ENCODE measurements at places on chromosomes 6 and 20.

- DNase-seq = no peak
Measured at GRCh38 chr6:99147206-99147605, 199.5 kb upstream of the FBXL4 start.

DNA sequence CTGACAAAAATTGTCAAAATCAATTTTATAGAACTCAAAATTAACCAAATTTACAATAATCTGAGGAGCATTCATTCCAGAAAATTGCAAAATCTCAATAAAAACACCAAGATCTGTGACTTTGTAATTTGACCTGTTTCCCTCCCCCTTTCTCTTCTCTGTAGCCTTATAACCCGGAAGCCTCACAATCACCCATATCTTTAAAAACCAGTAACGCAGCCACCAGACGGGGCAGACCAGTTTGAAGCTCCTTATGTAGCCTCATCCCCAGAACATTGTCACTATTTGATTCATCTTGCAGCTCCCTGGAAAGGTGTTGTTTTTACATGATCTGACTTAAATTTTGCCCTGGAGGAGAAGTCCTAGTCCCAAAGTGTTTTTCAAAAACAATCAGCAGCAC, 27.5 kb upstream of the TGM6 start:
- no peak for DNase-seq

GRCh38 chr6:8100159-8100854, 2.0 kb downstream of the EEF1E1 start:
- no peak for DNase-seq

DNA sequence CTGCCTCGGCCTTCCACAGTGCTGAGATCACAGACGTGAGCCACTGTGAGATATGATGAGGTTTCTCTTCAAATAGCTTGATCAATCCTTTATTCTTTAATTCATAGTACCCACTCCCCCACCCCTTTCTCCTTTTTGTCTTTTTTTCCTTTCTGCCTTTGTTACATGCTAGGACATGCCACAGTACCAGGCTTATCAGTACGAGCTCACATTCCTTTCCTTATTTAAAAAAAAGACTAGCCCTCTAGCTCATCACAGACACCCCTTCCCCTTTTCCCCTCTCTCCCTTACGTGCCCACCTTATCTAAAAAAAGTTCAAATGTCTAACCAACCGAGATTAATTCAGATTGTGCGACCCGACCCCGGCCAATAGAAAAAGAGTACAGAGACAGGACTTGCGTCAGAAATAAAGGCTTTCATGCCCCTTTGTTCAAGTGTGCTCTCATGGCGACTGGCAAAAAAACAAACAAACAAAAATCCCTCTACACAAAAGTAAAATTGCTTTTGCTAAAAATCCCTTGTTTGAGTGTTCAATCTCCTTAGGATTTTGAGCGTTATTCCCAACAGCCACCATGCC, 49.2 kb downstream of the MRAP2 start:
- no peak for DNase-seq

- DNase-seq = no peak
Measured at GRCh38 chr6:109508166-109508860, 25.3 kb upstream of the ZBTB24 start.

DNA sequence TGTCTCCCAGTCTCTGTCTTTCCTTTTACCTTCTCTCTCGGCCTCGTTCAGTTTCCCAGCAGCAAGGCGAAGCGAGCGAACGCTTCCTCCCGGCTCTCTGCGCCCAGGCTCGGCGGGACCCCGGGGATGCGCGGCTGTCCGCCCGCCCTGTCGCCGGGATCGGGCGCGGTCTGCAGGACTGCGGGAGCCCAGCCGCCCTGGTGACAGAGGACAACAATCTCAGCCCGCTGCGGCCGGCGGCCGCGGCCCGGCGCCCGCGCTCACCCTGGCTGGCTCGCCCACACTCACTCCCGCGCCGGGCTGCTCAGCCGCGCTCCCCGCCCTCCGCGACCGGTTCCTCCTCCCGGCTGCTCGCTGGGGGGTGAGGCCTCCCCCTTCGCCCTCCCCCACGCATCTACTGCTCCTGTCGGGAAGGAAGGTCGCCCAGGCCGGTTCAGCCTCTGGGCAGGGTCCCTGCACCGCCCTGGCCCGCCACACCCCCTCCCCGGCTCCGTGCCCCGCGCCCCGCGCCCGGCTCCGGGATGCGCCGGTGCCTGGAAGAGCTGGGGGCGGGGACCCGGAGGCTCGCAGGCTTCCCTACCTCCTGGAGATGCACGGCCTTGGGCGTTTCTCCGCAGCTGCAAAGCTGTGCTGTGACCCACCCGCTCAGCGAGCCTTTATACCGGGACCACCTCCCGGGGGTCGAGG, 410 bp downstream of the SYNE1 start:
- DNase-seq = peak; percentile 15

DNA sequence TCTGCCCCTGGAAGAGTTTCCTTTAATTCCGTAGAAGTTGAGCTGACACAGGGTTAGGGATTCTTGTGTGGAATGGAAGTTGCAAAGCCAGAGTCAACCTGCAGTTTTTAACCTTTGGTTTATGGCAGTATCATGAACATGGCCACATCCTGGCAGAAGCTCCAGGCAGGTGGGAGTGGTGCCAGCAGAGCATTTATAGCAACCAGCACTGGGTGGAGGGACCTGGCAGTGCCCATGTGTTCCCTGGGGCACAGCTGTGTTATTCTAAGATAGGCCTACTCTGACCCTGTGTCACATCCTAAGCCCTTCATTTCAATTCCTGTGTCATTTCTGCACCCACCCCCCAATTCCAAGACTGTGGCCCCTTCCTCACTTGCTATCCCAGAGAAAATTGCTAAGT, 26.1 kb upstream of the ZNF831 start:
- DNase-seq = no peak

DNA sequence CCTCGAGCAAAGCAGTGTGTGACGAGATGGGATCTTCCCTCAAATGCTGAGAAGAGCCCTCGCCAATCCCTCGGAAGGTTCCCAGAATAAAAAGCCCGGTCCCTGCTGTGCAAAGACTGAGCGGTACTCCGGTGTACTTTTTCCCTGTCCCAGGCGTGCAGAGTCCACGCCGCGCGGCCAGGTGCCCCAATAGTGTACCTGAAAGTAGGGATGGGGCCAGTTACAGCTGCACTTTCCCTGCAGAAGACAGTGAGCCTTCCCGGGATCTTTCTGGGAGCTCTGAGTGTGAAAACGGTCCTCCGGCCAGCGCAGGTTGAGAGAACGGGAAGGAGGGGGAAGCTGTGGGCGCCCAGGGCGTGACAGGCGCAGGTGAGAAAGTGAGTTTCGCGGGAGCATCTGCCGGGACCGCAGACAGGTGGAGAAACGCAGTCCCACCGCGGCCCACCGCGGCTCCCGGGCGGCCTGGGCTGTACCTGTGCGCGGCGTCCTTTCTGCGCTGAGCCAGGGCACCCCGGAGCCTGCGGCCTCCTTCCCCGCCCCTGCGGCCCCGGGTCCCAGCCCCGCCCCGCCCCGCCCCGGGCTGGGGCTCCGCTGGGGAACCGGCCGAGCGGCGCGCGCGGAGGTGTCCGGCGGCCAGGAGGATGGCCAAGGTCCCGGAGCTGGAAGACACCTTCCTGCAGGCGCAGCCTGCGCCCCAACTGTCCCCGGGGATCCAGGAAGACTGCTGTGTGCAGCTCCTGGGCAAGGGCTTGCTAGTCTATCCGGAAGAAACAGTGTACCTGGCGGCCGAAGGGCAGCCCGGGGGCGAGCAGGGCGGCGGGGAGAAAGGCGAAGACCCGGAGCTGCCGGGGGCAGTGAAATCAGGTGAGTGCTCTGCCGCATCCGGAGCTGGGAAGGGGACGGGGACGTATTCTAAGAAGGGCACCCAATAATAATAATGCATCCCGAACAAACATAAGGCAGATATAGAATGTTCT, at the start of gene RFX6:
TSS of gene RFX6 (plus strand) at position 608 of the 977 bp plus-strand sequence. CDS start at position 642, 34 bp downstream.
- DNase-seq = no peak

GRCh38 chr6:132392792-132393191, 8.5 kb downstream of the MOXD1 start:
- no peak for DNase-seq

- no peak for DNase-seq
Measured at GRCh38 chr6:91173651-91174050, 586.8 kb upstream of the MAP3K7 start.

DNA sequence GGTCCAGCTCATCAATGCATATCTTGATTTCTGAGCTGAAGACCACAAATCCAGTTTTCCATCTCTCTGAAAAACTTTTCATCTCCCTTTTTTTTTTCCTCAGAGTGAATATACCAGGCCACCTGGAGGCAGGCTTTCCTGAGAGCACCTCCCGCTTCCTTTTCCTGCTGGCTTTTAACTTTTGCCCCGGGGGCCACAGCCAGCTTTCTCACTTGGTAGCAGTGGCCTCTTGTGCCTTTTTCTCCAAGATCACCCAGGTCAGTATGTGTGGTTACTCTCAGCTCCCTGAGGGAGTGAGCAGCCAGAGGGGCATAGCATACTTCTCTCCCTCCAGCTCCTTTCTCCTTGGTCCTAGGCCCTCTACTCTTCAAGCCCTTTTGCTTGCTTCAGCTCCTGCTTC, at the start of gene BTN1A1:
TSS of gene BTN1A1 (plus strand) at position 202 of the 400 bp plus-strand sequence. CDS start 984 bp downstream, outside the sequence.
- no peak for DNase-seq

- DNase-seq = no peak
Measured at GRCh38 chr20:48711696-48712464, 115.9 kb downstream of the PREX1 start.

DNA sequence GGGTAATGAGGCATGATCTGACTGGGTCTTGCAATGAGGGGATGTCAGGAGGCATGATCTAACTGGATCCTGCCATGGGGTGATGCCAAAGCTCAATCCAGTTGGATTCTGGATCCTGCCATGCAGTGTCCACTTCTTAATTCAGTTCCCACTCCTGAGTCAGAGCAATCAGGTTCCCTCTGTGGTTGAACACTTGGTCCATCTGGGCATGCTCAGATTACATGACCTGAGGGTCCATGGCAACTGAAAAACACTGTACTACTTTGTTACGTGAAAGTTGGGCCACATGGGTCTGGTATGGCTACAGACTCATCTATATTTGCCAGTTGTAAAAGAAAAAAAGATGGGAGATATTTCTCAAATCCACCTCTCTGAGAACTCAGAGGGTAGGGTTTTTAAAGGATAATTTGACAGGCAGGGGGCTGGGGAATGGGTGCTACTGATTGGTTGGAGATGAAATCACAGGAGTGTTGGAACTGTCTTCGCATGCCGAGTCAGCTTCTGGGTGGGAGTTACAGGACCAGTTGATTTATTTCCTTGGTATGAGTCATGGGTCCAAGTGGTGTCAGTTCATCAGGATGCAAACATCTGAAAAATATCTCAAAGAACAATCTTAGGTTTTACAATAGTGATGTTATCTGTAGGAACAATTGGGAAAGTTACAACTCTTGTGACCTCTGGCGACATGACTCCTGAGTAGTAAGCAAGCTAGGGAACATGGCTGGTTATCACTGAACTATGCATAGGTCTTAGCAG, 21.6 kb downstream of the C6orf163 start:
- peak; percentile 7 for DNase-seq

- no peak for DNase-seq
Measured at GRCh38 chr6:30855429-30856075, 28.8 kb upstream of the DDR1 start.

GRCh38 chr20:60132162-60132826, 174.1 kb downstream of the CDH26 start:
- no peak for DNase-seq

DNA sequence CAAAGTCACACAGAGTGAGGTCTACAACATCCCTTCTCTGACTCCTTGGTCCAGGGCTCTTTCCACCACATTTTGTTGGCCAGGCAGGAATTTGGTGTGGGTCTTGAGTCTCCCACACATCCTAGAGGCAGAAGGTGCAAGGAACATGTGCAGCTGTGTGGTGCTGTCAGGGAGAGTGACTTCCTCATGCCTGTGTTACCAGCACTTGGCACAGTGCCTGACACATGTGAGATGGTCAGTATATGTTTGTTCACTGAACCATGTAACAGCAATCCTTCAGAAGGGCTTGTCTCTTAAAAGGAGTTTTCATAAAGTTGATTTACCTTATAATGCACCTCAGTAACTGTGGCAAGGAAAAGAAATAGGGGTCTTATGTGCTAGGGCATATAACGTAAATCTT, 168.5 kb downstream of the CDC5L start:
- no peak for DNase-seq

GRCh38 chr6:64714073-64714472, 993.0 kb downstream of the EYS start:
- no peak for DNase-seq

DNA sequence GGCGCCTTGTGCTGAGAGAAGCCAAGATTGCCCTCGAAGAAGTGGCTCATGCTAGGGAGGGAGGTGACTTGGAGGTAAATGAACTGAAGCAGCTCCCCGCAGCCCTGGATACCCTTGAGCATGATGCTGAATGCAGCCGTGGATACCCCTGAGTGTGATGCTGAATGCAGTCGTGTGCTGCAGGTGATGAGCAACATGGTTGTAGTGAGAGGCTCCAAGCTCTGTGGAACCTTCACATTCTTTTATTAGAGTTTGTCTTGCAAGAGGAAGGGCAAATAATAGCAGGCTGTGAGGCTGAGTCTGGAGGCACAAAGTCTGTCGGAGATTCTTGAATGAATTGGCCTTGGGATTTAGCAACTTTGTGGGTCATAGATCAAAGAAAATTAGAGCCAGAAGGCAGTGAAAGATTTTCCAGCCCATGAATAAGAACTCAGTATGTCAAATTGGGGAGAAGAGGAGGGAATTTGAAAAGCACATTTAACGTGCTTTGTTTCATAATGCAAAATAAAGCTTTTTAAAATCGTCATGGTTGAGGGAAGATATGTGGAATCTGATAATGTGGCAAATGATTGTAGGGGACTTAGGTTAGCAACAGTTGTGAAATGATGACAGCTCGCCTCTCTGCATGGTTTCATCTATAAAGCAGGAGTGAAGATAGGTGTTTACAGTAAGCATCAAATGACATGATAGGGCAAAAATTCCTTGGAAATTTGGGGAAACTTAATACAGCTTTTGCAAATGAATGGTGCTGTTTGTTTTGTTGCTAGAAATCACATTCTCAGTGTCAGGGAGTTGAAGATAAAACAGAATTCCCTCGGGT, 120.1 kb upstream of the TIAM2 start:
- no peak for DNase-seq

DNA sequence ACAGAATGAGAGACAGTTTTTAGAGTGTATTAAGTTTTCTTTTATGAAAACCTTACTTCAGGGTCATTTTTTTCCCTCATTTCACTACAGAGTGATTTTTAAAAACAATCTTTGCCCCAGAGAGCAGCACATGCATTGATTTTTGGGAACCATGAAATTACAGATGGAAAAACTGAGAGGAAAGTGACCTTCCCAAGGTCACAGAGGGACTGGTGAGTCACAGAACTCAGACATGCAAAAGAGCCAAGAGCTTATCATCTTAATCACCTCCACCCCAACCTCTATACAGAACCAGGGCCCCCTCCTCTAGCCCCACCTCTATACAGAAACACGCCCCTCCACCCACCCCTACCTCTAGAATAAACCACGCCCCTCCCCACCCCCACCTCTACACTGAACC, 10.7 kb downstream of the PXMP4 start:
- DNase-seq = no peak

- no peak for DNase-seq
Measured at GRCh38 chr6:53257533-53257932, 91.2 kb downstream of the ELOVL5 start.

GRCh38 chr20:41408156-41408794, 41.7 kb upstream of the EMILIN3 start:
- no peak for DNase-seq

Measured in HTR-8/SVneo (cell line).